Lung microvascular endothelial cell (primary cell): ENCODE measurements at places on chromosomes 7 and 10.
A peak's percentile ranks its signal among the peaks of the same experiment; 100 is the strongest.

- no peak for DNase-seq
Measured at GRCh38 chr10:100827819-100828737, 82.7 kb downstream of the PAX2 start.

GRCh38 chr7:157464111-157464970, 127.5 kb downstream of the DNAJB6 start:
- DNase-seq: no peak

- no peak for DNase-seq
Measured at GRCh38 chr10:79465341-79465740, 19.9 kb upstream of the ZCCHC24 start.

DNA sequence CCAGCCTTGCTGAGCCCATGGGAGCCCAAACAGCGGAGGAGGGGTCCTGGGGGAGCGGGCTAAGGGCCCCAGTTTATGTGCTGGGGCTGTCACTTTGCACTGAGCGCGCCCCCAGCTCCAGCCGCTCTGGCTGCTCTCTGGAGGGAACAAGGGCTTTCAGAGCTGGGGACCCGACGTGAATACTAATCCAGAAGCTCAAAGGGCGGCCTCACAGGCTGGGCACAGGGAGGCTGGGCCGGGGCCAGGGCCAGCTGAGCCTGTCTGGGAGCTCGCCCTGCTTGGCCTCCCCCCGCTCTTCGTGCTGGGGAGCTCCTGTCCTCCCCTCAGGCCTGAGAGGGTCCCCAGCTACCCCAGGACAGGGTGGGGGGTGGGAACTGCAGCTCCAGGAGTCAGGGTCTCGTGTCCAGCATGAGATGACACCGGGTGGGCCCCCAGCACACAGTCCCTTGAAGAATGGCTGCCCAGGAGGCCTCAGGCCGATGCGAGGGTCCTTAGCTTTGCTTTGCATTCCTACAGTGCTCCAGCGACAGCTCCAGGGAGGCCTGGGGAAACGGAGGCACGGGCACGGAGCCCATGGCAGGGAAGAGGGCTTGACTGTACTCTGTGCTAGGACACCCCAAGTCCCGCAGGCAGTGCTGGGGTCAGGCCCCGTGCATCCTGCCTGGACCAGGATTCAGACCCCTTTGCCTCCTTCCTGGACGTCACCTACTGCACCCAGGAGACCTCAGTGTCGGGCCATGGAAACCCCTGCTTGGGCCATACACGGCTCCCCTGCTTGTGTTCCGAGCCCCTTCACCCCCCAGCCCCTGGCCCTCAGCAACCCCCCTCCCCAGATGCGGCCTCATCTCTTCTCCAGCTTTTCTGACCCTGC, 5.8 kb upstream of the AMZ1 start:
- DNase-seq: no peak

GRCh38 chr7:70598976-70599375, 533.0 kb upstream of the GALNT17 start:
- no peak for DNase-seq

DNA sequence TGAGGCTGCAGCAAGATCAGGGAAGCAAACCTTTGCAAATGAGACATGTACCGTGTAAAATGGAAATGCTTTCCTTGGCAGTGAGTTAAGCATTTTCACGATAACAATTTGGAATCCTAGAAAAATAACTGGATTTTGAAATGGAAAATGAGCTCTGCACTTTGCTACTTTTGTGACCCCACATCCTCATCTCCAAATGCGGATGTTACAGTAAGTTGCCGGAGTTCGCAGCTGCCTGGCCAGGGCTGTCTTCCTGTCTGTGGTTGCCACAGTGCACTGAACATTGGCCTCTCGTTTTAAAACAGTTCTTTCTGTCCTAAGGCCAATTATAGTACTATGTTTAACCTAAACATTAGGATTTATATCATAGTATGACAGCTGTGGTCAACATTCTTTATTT, 136.2 kb upstream of the FZD8 start:
- DNase-seq: peak; percentile 73

GRCh38 chr7:12683678-12684585, 3.5 kb upstream of the ARL4A start:
- peak; percentile 29 for DNase-seq

DNA sequence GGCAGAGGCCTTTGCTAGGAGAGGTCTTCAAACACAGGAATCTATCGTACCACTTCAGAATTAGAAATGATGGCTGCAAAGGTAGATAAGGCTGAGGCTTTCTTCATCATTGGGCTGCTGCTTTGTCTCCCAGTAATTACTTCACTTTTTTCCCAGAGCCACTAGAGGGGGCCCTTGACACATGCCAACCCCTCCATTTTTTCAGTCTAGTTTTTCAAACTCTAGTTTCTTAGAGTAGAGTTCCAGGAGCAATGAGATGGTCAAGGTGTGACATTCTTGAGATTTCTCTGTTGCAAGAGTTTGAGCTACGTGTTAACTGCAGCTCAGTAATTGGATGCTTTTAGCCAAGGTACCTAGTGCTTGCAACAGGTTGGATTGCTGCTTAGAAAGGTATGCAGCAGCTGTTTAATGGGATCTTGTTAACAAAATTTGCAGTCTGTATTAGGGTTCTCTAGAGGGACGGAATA, 33.8 kb upstream of the RBM20 start:
- DNase-seq: peak; percentile 68

DNA sequence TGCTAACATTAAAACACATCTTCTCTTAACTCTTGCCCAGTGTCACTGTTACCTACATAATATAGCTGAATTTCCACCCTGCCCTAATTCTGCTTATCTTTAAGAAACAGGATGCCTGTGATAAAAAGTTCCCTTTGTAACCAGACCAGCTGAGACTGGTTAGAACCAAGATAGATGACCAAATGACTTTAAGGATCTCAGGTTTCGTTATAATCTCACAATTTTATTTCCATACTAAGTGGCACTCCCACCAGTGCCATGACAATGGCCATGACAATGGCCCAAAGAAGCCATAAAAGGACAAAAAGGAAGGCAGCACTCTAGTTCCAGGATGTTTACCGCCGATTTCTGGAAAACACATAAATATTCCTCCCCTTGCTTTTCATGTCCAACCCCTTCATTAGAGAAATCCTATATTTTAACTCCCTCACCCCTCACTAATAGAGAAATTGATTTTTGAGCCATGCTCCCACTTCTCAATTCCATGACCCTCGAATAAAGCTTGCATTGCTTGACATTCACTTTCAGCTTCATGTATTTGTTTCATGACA, 126.1 kb downstream of the ELAPOR2 start:
- no peak for DNase-seq

DNA sequence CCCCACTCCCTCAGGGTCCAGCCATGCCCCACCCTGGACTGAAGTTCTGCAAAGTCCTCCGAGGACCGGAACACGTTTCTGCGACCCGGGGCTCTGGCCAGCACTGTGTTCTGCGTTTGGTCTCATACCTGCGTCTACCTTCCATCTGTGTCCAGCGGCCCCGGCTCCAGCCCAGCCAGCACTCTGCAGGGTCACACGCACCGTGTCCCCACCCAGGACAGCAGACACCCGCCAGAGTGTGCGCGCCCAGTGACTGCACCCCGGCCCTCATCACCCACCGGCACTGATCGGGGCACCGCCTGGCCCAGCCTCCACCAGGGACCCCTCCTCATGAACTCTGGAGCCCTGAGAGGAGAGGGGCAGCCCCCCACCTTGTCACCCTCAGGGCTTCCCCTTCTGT, 20.3 kb downstream of the SLC29A4 start:
- no peak for DNase-seq

GRCh38 chr7:81111358-81111757, 192.5 kb upstream of the SEMA3C start:
- DNase-seq: no peak

DNA sequence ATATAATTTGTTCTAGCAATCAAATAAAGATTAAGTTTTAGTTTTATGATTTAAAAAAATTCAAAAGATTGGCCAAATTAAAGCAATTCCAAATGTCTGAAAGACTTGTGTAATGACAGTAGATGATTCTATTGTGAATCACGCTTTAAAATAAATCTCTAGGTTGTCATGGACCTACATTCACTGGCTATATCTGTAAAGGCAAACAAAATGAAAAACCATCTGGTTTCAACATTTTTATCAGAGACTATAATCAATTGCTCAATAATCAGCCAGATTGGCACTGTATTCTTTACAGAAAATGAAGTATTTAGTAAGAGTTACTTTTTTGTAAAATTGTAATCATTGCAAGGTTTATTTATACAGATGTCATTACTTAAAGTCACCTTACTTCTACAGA, 60.7 kb downstream of the DGKB start:
- no peak for DNase-seq

DNA sequence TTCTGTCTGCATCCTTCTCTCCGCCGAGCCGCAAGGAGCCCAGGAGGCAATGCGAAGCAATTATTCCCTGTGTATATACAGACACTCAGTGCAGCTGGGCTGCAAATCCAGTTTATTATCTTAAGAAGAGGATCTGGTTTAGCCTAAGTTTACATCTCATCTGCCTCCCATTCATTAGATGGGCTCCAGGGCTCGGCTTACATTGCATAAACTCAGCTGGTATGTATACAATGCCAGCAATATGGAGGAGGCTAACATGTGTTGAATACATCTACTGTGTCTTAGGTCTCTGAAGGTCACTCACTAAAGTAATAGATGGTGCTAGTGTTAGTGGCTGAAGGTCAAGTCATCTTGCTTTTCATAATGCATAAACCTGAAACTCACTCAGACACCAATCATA, 996.8 kb downstream of the KCNMA1 start:
- DNase-seq: no peak

GRCh38 chr7:51219261-51219988, 97.2 kb downstream of the COBL start:
- no peak for DNase-seq

DNA sequence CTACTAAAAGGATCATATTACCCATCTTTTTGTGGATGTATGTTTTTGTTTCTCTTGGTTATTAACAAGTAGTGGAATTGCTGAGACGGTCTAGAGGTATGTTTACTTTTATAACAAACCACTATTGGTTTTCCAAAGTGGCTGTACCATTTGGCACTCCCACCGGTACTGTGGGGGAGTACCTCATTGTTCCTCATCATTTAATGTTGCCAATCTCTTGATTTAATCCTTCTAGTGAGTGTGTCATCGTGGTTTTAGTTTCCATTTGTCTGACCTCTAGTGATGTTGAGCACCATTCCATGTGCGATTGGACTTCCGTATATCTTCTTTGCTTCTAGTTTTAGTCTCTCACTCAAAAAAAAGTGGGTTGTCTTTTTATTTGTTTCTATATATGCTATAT, 50.4 kb downstream of the RBM33 start:
- DNase-seq: peak; percentile 54

GRCh38 chr10:95214793-95215192, 20.8 kb downstream of the ACSM6 start:
- peak; percentile 70 for DNase-seq

DNA sequence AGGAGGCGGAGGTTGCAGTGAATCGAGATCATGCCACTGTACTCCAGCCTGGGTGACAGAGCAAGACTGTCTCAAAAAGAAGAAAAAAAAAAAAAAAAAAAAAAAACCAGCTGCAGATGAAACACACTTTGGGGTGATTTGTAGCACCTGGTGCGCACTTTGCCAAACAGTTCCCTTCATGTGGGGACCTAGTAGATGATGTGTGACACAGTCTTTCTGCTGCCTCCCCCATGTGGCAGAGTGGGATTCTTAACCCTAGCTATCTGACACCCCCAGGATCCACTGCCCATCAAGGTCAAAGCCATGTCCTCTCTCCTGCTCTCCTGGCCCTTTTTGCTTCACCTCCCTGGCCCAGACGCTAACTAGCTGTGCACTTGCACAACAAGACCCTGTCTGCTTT, 52.1 kb upstream of the PDZD8 start:
- no peak for DNase-seq

GRCh38 chr10:111347386-111348013, 270.7 kb downstream of the ADRA2A start:
- no peak for DNase-seq

DNA sequence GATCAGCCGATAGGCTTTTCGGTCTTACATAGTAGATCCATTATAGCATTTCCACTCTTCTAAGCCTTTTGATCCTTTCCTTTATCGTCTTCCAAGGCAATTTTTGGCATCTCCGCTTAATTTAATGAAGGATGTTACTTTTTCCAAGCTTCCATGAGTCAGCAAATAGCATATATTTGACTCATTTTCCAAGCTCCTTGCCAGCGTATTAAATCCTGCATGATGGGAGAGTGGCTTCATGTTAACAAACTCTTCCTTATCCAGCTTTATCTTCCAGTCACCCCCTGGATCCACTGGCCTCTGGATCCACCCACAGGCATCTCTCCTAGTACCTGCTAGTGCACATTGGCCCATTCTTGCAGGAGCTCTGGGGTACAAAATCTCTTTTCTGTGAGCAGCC, 13.0 kb downstream of the OR9A2 start:
- peak; percentile 20 for DNase-seq

GRCh38 chr10:105210546-105210945, 569.5 kb downstream of the SORCS3 start:
- DNase-seq: no peak

DNA sequence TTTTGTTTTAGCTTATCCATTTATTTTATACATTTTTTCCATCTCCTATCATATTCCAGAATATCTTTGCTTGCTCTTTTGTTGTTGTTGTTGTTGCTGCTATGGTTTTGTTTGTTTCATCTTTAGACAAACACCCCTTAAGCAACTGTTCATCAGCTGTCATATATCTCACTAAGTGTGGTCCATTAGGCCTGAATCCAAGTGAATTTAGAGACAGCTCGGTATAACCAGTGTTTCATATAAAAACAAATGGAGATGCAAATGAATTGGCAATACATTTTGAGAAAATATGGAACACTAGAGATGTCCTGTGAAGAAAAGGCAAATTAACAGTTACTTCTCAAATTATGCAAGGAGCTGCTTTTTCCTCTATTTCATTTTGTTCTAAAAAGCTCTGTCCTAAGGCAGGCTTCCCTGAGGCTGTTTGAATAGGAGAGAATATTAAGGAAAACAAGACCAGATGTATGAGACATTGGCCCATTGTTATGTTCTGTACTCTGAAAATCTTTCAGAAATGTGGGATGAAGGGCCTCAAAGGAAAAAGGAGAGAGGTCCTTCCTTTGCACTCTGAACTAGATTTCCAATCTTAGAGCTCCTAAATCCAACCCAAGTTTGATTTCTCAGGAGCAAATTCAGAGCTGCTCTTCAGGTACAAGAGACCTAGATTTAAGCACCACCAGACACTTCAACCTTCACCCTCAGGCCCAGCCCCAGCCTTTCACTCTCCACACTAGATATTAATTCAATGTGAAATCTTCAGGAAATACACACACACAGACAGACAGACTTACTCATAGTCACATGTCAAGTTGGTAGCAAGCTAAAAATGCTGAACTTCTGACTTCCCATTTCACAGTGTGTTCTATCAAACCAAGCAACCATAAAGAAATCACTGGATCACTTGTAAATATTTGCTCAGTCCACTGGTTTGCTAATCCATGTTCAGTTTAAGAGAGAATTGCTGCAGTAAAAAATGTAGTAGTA, 5.4 kb downstream of the TFEC start:
- peak; percentile 11 for DNase-seq
